WTC11 (cell line): ENCODE measurements at places on chromosomes 7 and 10.

DNA sequence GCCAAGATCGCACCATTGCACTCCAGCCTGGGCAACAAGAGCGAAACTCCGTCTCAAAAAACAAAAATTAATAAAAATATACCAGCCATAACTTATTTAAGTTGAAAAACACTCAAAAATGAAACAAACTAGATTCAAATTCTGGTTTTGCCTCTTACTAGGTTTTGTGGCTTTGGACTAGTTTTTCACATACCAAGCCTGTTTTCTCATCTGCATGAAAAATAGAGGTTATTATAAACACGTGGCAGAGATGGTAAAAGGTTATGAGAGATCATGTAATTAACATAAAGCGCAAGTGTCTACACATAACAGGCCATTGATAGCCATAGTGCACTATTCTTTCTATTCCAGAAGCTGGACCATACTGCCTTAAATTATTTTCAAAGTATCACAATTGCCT is 35.5 kb upstream of the CABCOCO1 start:
- DNase-seq = no peak

DNA sequence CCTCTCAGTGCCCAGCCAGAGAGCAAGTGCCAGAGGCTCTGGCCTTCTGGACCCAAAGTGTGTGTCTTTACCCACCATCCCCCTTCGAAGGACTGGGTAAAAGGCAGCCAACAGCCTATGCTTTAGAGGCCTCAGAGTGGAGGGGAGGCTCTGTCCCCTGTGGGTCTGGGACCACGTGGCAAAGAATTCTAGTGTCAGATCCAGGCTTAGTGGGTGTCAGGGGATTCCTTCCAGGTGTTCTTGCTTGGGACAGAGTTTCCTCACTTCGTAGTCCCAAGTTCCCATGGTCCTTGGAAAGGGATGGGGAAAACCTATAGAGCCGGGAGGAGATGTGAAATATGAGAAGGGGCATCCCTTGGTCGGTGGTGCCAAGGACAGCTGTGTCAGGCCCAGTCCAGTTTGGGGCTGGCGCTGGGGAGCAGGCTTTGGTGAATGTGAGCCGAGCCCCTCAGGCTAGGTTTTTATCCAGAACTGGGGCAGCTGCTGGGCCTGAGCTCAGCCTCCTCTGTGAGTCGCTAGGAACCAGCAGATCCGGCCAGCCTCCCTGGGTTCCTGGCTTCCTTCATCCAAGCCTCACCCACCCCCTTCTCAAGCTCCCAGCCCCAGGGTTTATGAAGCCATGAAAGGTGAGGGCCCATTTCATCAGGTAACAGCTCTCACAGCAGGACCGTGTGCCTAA is 71.2 kb downstream of the C10orf105 start:
- DNase-seq = no peak

DNA sequence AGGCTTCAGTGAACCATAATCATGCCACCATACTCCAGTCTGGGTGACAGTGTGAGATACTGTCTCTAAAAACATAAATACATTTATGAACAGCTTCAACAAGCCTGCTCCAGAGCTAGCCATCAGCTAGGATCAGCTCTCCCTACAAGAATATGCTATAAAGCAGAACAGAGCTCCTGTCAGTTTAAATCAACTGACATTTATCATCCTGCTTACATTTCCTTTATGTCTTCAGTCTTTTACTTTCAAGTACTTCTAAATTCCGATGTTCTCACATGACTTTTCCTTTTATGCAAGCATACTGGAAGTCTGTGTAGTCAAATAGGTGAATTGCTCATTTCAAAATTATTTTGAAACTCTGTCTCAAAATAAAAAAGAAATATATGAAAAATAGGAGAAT is 64.6 kb downstream of the COA1 start:
- no peak for DNase-seq

DNA sequence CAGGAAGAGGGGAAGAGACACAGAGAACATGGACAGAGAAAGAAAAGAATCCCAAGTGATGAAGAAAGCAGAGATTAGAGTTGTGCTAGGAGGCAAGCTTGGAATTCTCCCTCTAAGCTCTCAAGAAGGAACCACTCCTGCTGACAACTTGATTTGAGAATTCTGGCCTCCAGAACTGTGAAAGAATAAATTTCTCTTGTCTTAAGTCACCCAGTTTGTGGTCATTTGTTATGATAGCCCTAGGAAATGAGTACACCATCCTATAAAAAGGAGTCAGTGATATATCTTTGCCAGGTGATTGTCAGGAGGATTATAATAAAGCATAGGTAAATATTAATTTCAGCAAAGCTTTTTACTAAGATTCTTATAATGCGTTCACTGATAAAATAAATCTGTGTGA is 82.7 kb upstream of the TFEC start:
- DNase-seq = no peak

GRCh38 chr7:139075871-139076686 is 33.4 kb downstream of the ZC3HAV1 start:
- DNase-seq = no peak

- DNase-seq = no peak
These were observed 565.4 kb downstream of the NXPH1 start for GRCh38 chr7:8998762-8999161.
